Left ventricle myocardium superior (tissue), 1 donor: ENCODE measurements at places on chromosomes 13 and 19. TPM values are rescaled to one million over a fixed set of nuclear protein-coding genes. Genes with fewer than 3 reads are reported as not detected.

KLK4 gene
- not detected for total RNA-seq

HNRNPA1L2 gene
- 2.0 TPM for total RNA-seq

TTYH1 gene
- total RNA-seq = 1.6 TPM

GRK1 gene
- total RNA-seq = 0.42 TPM

SULT2B1 gene
- 0.35 TPM for total RNA-seq

REX1BD gene
- 75.8 TPM for total RNA-seq

FSD1 gene
- total RNA-seq = not detected

SHISA7 gene
- total RNA-seq = not detected

ADAMTSL5 gene
- total RNA-seq = 20.5 TPM

KCTD4 gene
- not detected for total RNA-seq

CELF5 gene
- total RNA-seq = not detected

PRSS57 gene
- total RNA-seq = not detected

HSPB6 gene
- total RNA-seq = 676 TPM

IGFL3 gene
- total RNA-seq = not detected

CCDC70 gene
- not detected for total RNA-seq

PROZ gene
- total RNA-seq = not detected

ERICH4 gene
- total RNA-seq = not detected

NKPD1 gene
- 0.07 TPM for total RNA-seq

HPN gene
- 9.8 TPM for total RNA-seq
